ENCODE measurements at places on chromosomes 13 and 19.
A peak's percentile ranks its signal among the peaks of the same experiment; 100 is the strongest.

GRCh38 chr13:18212873-18213272 is 968.8 kb downstream of the TUBA3C start:
- DNase-seq: peak; percentile 15

GRCh38 chr13:75421133-75421532 is 60.8 kb downstream of the TBC1D4 start:
- no peak for DNase-seq

GRCh38 chr13:111916201-111916600 is 150.7 kb upstream of the SOX1 start:
- no peak for DNase-seq

GRCh38 chr13:109110159-109110558 is 480.7 kb downstream of the MYO16 start:
- no peak for DNase-seq

- DNase-seq: no peak
Observed at GRCh38 chr13:85091631-85092234, 707.5 kb downstream of the SLITRK6 start.

DNA sequence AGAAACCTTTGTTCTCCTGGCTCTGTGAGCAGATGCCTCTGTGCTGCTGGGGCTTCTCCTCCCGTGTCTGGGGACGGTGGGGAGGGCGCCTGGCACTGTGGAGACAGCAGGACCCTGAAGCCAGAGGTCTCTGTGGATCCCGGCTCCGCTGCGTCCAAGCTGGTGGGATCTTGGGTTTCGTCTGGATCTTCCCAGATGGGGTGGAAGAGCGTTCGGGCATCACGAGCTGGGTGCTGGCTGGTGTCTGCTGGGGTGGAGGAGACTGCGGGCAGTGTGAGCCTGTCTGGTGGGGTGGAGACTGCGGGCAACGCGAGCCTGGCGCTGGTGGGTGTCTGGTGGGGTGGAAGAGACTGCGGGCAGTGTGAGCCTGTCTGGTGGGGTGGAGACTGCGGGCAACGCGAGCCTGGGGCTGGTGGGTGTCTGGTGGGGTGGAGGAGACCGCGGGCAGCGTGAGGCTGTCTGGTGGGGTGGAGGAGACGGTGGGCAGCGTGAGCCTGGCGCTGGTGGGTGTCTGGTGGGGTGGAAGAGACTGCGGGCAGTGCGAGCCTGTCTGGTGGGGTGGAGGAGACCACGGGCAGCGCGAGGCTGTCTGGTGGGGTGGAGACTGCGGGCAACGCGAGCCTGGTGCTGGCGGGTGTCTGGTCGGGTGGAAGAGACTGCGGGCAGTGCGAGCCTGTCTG is 5.6 kb downstream of the TEX29 start:
- no peak for DNase-seq

DNA sequence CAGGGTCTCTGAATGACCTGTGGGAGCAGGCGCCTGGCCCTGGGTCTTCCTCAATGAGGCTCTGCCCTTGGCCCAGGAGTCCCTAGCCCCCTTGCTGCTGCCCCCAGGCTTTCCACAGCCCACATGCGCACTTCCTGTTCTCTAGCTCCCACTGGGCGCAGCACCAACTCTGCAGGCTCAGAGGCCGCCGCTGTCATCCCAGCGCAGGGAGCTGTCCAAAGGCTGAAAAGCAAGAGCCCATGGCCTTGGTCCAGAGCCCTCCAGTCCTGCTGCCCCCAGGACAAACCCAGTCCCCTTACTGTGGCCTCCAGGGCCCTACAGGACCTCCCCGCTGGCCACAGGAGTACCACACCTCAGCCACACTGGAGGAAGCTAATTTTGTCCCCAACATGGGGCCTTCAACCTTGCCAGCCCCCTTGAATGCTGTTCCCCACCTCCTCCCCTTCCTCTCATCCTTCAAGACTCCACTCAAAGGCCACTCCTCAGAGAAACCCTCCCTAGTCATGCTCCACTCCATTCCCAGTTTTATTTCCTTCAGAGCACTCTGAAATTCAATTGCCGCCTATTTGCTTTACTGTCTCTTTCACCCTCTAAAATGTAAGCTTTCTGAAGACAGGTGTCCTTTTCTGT is 8.0 kb upstream of the POU2F2 start:
- no peak for DNase-seq

GRCh38 chr13:30737511-30738337 is 2.4 kb downstream of the ALOX5AP start:
- no peak for DNase-seq

- DNase-seq: no peak
Observed at GRCh38 chr19:1264801-1265614, 4.1 kb upstream of the CIRBP start.

GRCh38 chr19:10876459-10877240 is 5.3 kb downstream of the CARM1 start:
- DNase-seq: no peak

DNA sequence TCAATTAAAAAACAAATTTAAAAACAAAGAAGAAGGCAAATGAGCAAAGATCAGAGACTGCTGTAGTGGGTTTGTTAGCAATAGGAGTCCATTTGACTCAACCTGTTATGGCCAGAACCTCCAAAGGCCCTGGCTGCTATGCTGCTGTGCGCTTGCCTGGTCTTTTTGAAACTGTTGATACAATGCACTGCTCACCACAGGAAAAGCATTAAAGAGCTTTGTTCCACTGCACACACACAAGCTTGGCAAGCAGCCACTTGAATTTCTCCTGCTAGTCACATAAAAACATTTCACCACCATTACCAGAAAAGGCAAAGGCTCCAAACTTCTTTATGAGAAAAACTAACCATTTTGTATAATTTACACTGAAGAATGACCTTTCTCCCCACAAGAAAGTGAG is 132.2 kb downstream of the FREM2 start:
- no peak for DNase-seq

DNA sequence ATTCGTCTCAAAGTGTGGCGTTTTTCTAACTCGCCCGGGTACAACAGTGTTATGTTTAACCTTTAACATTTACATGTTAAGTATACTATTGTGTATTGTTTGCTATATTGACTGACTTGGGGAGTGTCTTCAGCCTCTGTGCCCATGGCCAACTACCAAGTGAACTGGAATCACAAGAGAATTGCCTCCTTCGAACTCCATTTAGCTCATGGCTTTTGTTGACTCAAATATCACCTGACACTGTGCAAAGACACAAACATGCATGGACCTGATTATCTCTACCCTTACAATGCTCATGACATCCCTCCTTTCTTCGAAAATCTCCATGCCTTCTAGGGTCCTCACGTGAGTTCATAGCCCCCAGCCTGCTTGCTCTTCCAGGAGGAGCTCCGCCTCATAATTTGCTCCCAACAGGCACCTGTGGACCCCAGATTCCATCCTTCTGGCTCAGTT is 704 bp downstream of the ZNF814 start:
- no peak for DNase-seq

DNA sequence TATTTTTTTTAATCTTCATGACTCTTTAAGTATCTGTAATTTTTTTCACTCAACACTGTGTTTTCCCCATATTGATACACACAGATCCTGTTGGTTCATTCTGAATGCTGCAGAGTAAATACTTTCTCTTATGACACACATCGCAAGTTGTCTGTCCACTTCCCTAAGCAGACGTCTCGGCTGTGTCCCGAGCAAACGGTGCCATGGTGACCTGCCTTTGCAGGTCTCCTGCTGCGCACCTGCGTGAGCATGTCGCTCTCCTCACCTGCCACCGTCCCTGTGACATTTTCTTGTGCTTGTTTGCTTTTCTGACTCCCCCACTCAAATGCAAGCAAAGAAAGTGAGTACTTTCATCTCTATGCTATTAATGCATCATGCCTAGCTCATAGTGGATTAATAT is 57.8 kb downstream of the CCDC70 start:
- no peak for DNase-seq

- no peak for DNase-seq
Observed at GRCh38 chr13:74816737-74817136, 665.2 kb downstream of the TBC1D4 start.

GRCh38 chr19:1455002-1455335 is 5.0 kb downstream of the APC2 start:
- no peak for DNase-seq

DNA sequence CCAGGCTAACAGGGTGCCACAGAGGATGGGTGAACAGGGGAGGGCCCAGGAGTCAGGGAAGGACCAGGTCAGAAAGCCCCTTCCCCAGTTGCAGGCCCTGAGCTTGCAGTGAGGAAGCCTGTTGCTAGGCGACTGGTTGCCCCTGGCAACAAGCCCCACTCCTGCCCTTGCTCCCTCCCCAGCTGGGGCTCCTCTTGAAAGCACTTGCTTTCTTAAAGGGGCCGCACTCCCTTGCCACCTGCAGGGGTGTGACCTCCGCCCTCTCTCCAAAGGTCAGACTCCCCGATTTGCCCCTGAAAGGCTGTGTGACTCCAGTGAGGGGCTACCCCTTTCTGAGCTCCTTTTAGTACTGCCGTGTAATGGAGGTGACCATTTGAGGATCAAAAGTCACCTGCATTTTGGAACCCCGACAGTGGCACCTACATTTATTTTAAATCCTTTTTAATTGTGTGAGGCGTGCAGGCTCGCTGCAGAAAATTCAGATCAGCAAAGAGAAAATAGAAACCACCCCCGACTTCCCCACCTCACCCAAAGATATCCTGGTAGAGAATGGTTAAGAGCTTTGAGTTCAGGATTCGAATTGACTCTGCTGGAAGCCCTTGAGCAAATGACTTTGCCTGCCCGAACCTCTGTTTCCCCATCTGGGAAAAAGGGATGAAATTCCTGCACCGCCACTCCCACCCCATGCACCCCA is 4.8 kb downstream of the FCHO1 start:
- peak; percentile 44 for DNase-seq

- no peak for DNase-seq
Observed at GRCh38 chr13:20121159-20121525, 39.7 kb downstream of the GJA3 start.

GRCh38 chr19:17469092-17469480 is 1.2 kb upstream of the SLC27A1 start:
- DNase-seq: no peak

DNA sequence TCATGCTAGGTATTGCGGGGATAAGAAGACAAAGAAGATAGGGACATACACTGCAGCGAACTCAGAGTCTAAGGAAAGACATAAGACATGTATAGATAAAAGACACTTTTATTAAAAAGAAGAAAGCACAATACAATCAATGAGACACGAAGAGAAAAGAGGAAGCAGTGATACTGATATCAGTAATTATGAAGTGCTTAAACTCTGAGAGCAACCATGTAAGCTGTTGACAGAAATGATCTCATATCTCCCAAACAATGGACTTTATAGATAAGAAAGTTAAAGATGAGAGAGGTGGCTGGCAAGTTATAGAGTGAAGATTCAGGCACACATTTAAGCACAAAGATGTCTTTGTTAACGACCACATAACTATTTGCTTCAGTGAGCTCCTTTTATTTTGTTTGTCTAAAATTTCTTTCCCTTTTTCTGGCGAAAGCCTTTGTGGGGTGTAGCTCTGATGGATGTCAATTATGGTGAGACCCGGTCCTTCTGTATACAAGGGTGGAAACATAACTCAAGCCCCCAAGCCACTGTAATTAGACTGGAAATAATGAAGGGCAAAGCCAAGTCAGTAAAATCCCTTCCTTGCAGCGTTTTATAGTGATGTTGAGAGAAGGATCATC is 818.0 kb upstream of the SLC10A2 start:
- no peak for DNase-seq

DNA sequence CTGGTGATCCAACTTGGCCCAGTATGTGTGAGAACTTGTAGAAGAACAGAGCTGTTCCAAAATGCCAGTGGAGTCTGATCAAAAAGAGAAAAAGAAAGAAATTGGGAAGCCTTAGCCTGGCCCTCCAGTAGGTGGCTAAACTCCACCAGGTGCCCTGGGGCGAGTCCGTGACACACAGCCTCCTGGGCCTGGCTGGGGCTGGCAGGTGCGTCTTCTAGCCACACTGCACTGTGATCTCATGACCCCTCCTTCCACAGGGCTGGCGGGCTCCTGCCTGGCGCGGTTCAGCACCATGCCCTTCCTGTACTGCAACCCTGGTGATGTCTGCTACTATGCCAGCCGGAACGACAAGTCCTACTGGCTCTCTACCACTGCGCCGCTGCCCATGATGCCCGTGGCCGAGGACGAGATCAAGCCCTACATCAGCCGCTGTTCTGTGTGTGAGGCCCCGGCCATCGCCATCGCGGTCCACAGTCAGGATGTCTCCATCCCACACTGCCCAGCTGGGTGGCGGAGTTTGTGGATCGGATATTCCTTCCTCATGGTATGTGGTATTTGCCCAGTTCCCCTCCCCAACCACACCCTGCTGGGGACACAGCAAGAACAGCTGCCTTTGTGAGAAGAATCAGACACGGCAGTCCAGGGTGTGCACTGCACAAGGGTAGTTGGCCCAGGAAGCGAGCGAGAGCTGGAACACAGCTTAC is 53.7 kb downstream of the RAB20 start:
- DNase-seq: no peak

DNA sequence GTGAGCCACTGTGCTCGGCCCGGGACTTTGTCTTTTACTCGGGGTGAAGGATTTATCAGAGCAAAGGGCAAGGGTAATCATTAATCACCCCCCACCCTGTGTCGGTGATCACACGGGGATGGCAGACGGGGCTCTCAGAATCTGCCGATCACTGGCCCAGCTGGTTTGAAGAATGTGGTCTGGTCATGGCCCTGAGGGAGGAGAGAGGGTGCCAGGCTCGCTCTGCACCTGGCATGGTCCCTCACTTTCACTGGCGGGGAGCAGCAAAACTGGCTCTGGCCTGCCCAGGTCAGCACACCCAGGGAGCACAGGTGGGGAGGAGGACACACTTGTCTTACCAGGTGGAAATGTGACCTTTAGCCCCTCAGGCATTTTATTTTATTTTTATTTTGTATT is 10.2 kb downstream of the REEP6 start:
- no peak for DNase-seq

- no peak for DNase-seq
Observed at GRCh38 chr19:52691737-52692136, 43.1 kb downstream of the ZNF611 start.

DNA sequence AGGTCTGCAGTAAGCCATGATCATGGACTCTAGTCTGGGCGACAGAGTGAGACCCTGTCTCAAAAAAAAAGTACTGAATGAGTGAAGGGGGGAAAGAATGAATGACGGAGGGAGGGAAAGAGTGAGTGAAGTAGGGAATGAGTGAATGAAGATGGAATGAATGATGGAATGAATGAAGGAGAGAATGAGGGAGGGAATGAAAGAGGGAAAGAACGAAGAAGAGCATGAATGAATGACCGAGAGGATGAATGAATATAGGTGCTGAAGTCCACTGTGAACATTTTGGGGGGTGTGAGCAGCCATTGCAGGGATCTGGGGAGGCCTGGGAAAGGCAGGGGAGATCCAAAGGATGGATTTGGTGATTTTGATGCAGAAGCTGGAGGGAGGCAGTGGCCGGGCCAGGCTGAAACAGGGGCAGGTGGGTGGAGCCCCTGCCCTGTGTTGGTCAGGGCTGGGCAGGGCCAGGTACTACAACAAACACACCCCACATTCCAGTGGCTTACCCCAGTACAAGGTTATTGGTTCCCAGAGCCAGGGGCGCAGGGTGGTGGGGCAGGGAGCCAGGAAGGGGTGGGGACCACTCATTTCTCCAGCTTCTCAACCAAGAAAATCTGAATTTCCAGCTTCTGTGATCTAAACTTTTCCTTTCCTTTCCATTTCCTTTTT is 14.3 kb downstream of the SLC27A1 start:
- DNase-seq: no peak

GRCh38 chr13:99322297-99323103 is 15.3 kb upstream of the GPR183 start:
- DNase-seq: peak; percentile 60

All from stimulated activated CD4-positive, alpha-beta T cell treated with anti-CD3 and anti-CD28 coated beads, Interleukin-15, amount 100 ng/mL, for 24 hours (primary cell).